H9 (cell line): ENCODE measurements at places on chromosomes 13 and 19. TPM values are rescaled to one million over a fixed set of nuclear protein-coding genes. Genes with fewer than 3 reads are reported as not detected.

DNA sequence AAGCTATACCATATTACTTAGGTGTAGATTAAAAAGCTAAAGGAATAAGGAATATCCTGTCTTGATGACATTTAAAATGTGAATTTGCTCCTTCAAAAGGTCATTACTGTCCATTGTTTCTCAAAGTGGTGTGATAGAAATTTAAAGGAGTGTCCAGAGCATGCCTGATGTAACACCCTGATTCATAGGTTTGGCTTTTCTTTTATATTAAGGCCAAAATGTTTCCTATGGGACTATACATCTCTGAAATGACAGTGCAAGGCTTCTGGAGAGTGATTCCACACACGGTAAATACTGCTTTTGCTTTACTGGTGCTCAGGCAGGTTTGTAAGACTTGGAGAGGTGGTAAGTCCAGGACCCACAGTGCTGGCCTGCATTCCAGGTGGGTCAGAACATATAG is 289.9 kb downstream of the RFC3 start:
- no peak for DNase-seq

DNA sequence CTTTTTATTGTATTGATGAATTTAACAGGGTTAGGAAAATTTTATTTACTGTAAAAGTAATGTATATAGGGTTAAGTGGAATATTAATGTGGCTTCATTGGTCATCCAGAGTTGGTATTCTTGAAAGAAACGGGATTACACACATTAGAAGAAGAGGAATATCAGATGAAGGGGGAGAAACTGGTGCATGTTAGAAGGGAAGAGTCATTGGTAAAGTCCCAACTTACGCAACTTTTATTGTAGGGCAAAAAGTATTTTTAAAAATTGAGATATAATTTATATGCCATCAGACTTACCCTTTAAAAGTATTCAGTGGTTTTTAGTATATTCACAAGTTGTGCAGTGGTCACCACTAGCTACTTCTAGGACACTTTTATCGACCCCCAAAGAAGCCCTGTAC is 47.3 kb downstream of the DNAJC3 start:
- DNase-seq: no peak

- DNase-seq: no peak
These were observed 146.6 kb downstream of the RNF17 start for GRCh38 chr13:24910502-24911132.

DNA sequence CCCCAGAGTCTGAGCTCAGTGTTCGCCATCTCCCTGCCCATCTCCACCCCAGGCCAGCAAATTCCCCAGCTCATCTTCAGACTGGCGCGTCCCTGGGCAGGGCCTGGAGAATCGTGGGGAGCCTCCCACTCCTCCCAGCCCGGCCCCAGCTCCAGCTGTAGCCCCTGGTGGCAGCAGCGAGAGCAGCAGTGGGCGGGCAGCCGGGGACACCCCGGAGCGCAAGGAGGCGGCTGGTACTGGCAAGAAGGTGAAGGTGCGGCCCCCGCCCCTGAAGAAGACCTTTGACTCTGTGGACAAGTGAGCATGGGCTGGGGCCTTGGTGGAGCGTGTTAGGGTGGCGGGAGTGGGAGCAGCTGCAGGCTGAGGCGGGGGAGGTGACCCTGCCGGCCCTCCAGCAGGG is 8.4 kb upstream of the PRR19 start:
- DNase-seq: peak; percentile 60

PRKACA gene
- total RNA-seq: 51.8 and 56.0 TPM in 2 replicates
